Progenitor cell of endocrine pancreas (in vitro differentiated cells): ENCODE measurements at places on chromosomes 2 and 18. TPM values are rescaled to one million over a fixed set of nuclear protein-coding genes. Genes with fewer than 3 reads are reported as not detected.

The MTHFD2 gene
- total RNA-seq = 64.9 and 71.2 TPM in 2 replicates

DNA sequence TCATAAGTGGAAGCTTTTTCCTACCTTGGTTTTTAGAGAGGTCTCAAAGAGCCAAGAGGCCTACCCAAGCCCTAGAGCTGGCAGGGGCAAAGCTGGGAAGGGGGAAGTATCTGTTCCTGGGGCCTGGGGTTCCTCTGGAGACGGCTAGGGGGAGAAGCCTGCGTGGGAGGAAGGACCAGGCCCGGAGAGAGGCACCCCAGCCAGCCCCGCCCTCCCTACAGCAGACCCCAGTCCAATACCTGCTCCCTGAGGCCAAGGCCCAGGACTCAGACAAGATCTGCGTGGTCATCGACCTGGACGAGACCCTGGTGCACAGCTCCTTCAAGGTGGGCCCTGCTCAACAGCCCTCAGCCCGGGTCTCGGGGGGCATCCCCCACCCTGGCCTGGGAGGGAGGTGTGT is 2.2 kb downstream of the CTDSP1 start:
- no peak for DNase-seq

- DNase-seq = no peak
Observed at GRCh38 chr18:22939649-22940048, 6.5 kb downstream of the RBBP8 start.

- DNase-seq = no peak
Observed at GRCh38 chr18:22934789-22935188, 1.7 kb downstream of the RBBP8 start.

- DNase-seq = no peak
Observed at GRCh38 chr2:241228081-241228859, 39.8 kb downstream of the ANO7 start.
